ENCODE measurements at places on chromosomes 7 and 10. TPM values are rescaled to one million over a fixed set of nuclear protein-coding genes. Genes with fewer than 3 reads are reported as not detected.

DNA sequence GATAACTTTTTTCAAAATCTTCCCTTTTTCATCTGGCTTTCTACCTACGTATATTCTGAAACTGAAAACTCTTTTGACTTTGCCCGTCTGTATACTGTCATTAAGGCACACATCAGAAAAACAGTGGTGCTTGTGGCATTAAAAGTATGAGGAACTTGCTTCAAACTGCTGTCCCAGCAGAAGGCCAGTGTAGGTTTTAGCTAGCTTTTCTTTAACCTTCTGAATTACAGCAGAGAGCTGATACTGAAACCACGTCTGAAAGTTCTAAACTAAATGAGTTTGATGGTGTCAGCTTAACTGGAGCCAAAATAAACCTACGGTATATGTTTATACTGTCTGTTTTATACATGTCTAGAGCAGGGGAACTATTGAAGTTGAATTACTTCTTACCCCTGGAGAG is 283.4 kb downstream of the TFEC start:
- DNase-seq, result no peak

- DNase-seq, result no peak
Observed at GRCh38 chr7:30831936-30832335, 60.7 kb downstream of the MINDY4 start.

Gene LAMB4
- total RNA-seq, result 0.22 TPM

DNA sequence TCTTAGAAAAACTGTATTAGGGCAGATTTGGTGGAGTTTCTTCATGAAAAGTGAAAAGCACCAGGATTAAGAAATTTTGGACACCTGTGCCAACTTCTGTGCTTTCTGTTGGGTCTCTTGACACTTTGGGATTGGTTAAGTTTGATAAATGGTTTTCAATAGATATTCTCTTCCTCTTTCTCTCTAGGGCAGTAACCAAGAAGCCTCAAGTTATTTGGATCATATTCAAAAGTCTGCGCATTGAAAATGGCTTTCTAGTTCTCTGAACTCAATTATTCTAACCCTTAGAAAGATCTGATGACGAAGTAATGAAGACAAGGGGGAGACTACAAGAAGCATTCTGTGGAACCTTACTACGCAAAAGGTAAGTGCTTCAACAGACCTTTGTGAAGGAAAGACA is 144.0 kb upstream of the CCDC6 start:
- DNase-seq, result no peak

DNA sequence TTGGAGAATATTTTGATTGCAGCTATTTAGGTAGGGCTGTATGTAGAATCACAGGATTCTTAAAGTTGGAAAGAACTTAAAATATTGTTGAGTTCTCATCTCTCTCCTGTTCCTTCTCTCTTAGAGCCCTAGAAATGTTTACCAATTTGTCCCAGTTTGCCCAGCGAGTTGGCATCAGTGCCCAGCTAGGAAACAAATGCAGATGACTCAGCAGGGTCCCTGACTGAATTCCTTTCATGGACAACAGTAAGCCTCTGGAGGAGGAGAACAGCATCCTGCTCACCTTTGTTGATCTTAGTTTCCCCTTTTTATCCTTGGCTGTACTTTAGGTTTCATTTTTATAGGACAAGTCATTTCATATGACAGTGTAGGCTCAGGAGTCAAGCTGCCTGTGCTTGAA is 89.3 kb downstream of the SEC23IP start:
- no peak for DNase-seq

GRCh38 chr7:67847092-67847787 is 850.6 kb downstream of the TYW1 start:
- no peak for DNase-seq

DNA sequence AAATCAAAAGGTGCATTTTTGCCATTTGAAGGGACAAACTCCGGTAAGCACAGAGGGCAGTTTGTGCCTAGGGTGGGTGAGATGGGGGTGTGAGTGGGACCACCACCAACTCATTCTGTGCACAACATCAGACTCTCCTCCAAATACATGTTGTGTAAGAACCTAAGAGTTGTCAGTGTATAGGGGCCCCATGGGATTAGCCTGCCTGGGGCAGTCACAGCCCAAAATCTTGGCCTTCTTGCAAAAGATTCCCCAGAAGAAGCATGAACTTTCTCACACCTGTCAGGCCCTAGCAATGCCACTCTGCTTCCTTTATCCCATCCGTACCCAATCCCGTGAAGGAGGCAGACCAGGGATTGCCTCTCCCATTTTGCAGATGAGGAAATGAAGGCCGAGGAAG is 47.1 kb upstream of the NANOS1 start:
- DNase-seq, result no peak

GRCh38 chr7:90853205-90853604 is 257.1 kb downstream of the CDK14 start:
- DNase-seq, result no peak

Gene CTNNA3
- total RNA-seq, result 130 TPM

GRCh38 chr7:89934101-89934500 is 220.2 kb upstream of the STEAP1 start:
- no peak for DNase-seq

Gene RET
- 8.4 TPM for total RNA-seq

Gene PRLHR
- total RNA-seq, result not detected

All from left ventricle myocardium superior (tissue), 1 donor.